NCI-H1417 treated with DMSO at 0.1 percent for 48 hours (cell line): ENCODE measurements at places on chromosomes 7 and 10.

GRCh38 chr7:15284396-15284795, 277.4 kb downstream of the AGMO start:
- DNase-seq, result no peak

GRCh38 chr7:20153567-20153966, 63.6 kb downstream of the MACC1 start:
- no peak for DNase-seq

DNA sequence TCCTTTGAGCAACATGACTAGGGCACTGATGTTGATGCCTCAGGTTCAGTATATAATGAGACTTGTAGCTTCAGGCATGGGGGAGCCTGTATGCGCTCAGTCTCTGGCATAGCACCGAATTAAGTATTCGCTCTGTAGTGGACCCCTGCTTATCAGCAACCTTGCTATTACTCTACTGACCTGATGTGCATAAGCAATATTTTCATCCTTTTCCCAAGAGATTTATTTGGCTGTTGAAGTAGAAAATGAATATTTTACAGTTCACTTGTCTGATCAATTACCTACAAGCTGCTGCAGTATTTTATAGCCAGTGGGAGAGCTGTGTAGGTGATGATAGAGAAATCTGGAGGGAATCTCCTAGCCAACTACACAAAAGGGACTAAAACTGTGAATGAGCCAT, 781.6 kb upstream of the PHF14 start:
- DNase-seq, result no peak

- no peak for DNase-seq
Measured at GRCh38 chr7:117766913-117767312, 106.3 kb downstream of the CTTNBP2 start.

DNA sequence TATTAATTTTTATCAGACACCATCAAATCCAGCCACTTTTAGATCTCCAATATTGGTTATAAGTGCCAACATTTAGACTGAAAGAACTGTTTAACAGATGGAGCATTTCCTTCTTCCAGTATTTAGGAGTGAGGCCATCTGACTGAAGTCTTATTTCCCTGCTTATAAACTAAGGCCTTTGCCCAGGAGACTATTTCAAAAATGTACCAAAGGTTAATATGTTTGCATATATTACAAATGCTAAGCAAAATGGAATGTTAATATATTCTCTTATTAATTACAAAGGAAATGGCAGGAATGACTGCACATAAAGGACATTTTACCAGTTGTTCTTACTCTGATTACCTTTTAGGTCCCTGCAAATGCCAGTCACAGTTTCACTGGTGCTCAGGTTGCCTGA, 238.9 kb upstream of the PLXNA4 start:
- DNase-seq, result no peak

DNA sequence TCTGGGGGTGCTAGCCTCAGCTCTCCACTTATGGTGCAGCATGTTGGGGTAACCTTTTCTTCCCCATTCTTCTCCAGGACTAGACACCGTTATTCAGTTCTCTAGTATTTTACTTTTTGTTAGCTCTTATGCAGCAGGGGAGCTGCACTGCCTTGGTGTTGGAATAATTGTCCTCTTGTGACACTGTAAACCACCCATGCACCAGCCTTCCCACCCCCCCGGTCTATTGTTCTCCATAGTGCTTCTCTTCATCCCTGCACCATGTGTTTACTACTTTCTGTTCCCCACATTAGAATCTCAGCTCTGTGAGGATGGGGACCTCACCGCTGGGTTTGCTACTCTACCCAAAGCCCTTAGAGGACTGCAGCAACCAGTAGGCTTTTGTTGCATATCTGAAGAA, 230.7 kb downstream of the RPS24 start:
- no peak for DNase-seq

- DNase-seq, result no peak
Measured at GRCh38 chr10:88232029-88232895, 350.9 kb downstream of the RNLS start.

DNA sequence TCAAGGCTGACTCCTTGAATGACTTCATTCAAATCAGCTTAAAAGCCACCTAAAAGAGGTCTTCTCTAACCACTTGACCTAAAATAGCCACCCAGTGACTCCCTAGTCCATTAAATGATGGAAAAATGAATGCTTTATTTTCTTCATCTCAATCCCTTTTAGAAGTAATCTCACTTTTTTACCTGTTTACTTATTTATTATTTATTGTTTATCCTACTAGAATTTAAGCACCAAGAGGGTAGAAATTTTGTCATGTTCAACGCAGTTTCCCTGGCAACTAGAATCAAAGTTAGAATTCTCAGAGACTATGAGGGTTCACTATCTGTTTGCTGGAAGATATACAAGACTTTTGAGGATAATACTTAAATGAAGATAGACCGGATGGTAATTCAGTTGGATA, at the start of gene LIPJ:
Gene LIPJ, plus strand, starts transcription at position 301 of the 400 bp plus-strand sequence. CDS start 3,926 bp downstream, outside the sequence.
- DNase-seq, result no peak

DNA sequence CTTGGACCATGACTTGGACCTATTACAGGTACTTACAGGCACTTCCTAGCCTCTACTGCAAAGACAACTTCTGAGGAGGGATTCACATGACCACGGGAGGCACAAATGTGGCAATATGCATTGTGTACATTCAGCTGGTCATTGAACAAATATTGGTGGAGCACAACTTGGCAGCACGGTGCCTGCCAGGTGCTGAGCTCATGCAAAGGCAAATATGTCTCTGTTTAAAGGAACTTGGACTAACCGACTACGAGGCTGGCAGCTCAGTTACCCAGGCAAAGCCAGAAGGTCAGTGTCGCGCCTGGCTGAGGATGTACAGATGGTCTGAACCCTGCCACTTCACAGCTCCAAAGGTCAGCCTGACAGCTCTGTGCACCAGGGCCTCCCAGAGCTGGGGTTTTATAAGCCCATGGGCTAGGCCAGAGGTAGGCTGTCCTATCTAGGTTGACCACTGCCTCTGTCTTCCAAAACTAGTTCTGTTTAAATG, 6.1 kb downstream of the DENND11 start:
- DNase-seq, result no peak

GRCh38 chr7:30349170-30349569, 64.8 kb downstream of the ZNRF2 start:
- no peak for DNase-seq

DNA sequence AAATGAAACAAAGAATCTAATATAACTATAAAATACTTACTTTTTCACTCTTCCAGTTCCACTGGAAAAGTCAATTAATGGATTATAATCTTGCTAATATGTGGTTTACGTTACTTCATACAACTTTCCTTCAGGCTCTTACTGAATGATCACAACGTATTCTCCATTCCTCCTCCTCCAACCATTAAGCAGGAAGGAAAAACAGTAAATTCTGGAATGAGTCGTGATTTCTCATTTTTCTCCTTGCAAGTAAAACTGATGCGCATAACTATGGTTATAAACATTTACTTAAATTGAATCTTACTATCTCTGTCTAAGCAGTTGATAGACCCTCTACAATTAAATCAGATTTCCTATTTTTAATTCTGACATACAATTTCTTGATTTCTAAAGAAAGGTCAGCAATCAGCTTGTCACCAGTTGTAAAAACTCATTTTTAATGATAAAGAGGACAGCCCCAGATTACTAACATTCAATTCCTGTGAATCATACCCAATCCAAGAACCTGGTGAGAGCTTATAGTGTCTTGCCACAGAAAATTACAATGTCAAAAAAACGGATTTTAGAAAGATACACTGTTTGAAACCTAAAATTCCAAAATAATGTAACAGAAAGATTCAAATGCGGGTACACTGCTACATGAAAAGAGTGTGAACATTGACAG, 64.3 kb downstream of the EZH2 start:
- DNase-seq, result no peak

DNA sequence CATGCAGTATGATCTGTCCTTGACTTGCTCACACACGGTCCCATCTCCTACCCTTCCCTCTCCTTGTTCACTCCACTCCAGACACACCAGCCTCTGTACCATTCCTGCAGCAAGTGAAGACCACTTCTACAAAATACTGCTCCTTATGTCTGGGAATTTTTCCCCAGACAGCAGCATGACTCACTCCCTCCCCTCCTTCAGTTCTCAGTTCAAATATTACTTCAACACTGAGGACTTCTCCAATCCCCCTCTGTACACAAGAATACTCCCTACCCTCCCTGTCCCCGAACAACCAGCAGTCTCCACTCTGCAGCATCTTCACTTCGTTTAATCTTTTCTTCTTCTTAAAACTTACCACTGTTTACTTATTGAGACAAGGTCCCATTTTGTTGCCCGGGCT, 474.0 kb downstream of the GPAM start:
- no peak for DNase-seq

- DNase-seq, result no peak
Measured at GRCh38 chr10:58465629-58466028, 47.0 kb upstream of the BICC1 start.

DNA sequence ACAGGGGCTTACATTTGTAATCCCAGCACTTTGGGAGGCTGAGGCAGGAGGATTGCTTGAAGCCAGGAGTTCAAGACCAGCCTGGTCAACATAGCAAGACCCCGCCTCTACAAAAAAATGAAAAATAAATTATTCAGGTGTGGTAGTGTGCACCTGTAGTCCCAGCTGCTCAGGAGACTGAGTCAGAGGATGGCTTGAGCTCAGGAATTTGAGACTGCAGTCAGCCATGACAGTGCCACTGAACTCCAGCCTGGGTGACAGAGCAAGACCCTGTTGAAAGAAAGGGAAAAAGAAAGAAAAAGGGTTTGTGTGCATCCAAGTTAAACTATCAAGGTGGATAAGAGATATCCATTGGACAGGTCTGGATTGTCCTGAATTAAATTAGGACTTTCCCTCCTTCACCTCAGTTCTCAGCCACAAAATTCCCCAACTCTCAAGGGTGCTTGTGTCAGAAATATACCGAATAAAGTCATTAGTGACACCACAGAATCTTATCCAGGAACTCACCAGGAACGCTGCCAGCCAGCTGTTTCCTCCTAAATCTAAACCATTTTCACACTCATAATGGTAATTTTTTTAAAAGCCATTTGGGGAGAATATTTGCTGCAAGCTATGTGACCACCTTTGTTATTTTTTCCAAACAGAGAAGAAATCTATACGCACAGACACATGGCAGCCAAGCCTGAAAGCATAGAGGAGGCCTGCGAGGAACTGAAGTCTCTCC, 12.0 kb downstream of the AFAP1L2 start:
- no peak for DNase-seq

DNA sequence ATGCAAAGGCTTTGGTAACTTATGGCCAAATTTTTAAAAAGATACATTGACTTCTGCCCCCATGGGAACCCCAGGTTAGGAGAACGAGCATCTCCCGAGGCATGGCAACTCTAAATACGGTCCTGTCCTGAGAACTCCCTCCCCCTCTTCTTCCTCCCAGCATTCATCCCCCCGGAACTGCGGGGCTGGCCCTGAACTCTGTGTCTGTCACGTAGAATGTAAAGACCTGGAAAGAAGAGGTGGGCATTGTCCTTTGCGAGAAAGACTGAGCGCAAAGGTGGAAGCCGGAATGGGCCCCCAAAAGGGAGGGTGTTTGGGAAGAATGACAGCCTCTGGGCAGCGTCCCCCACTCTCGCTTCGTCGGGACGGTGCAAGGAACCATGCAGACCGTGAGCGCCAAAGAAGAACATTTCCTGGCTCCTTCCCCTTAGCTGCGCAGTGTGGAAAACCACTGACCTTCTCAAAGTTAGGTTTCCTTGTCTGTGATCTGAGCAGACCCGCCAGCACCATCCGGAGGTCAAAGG, 21.0 kb downstream of the SHH start:
- DNase-seq, result no peak

DNA sequence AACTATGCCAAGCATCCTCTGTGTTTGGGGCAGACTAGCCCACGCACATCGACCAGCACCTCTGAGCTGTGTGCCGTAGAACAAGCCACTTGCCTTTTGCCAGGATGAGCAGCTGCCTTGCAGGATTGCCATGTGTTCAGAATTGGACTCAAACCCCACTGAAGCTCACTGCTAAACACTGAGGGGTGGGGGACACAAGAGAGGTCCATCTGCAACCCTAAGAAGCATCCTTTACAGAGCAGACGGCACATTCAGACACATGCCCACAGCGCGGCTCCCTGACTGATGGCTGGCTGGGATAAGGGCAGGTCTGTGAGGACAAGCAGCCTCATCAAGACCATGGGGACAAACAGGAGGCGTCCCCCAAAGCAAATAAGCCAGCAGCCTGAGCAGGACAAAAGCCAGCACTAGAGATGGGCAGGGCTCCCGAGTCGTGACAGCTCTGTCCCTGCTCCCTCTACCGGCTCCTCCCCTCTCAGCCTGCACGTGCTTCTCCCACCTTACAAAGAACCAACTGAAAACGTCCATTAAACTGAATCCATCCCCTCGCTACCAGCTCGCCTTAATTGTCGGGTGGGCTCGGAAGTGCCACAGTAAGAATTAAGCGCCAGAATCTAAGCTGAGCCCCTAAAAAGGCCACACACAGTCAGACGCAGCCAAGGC, 114.2 kb downstream of the PRKAG2 start:
- DNase-seq, result no peak

- DNase-seq, result no peak
Measured at GRCh38 chr10:75099952-75100763, 11.3 kb upstream of the SAMD8 start.

GRCh38 chr10:69630651-69631400, 779 bp downstream of the FAM241B start:
- DNase-seq, result no peak

GRCh38 chr10:108631332-108631731, 1292.0 kb downstream of the XPNPEP1 start:
- DNase-seq, result no peak

GRCh38 chr10:4770801-4771553, 55.0 kb upstream of the AKR1E2 start:
- DNase-seq, result no peak

DNA sequence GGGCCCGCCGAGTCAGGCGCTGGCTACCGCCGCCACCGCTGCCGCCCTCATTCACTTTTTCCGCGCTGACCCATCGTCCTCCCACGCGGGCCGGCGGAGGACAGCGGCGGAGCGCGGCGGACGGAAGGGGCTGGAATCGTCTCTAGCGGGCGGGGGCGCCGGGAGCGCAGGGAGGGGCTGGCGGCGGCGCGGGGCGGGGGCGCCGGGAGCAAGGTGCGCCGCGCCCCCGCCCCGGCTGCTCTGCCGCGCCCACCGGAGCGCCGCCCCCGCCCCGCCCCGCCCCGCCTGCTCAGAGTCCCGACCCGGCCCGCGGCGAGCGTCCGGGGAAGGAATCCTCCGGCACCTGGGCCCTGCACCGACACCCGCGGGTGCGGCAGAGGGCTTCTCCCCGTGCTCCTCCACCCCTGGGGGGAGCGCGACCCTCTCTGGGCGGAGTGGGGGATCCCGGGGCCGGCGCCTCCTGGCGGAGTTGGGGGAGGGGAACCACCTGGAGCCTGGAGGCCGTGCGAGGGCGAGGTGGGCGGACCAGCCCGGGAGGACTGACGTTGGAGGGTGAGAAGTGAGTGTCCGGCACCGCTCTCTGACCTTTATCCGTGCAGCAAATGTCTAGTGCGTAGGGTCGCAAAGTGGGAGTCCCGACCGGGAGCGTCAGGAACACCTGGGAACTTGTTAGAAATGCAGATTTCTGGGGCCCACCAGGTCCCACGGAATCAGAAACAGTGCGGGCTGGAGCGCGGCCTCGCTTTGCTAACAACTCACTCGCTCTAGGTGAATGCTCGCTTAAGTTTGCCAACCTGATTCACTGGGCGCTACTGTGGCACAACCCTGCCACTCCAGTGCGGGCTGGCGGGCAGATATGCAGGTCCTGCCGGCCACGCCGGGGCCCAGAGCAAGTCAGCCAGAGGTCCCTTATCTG, at the start of gene COBL:
Gene COBL, minus strand, starts transcription at position 144 of the 916 bp plus-strand sequence. CDS start 176 bp downstream, outside the sequence.
- no peak for DNase-seq

- no peak for DNase-seq
Measured at GRCh38 chr10:76436981-76437380, 1005.6 kb downstream of the LRMDA start.
